Stimulated activated CD4-positive, alpha-beta T cell treated with anti-CD3 and anti-CD28 coated beads, TNF-alpha, amount 100 ng/mL, for 4 hours (primary cell): ENCODE measurements at places on chromosomes 12 and 14.

DNA sequence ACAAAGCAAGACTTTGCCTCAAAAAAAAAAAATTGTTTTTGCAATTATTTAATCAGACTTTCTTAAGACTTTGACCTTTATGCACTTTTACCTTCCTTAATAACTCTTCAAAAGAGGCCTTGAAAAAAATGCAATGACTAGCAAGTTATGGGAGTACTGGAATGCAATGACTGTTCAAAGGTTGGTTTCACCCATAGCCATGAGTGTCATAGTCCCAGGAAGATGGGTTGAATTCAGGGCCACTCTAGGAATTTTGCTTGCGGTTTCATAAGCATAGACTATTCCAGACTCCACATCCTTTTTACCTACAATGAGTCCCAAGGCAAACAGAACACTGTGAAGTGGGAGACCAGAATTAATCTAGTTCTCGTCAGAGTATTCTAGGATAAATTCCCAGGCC lies 29.4 kb upstream of the DENND5B start:
- no peak for DNase-seq

DNA sequence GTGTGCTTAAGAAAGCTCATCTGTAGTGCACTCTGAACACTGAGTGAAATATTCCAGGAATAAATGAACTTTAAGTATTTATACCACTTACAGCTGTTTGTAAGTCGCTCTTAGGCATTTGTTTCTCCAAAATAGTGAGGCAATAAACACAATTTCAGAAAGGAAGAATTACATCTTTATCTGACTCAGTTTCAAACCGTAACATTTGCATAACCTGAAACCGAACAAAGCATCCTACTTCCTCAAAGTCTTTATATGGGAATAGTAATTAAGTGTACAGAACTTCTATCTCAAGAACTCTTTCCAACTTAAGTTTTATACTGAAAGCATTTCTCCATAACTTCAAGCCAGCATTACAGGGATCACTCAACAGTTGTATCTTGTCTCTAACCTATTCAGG lies 58.4 kb downstream of the SOX5 start:
- no peak for DNase-seq

GRCh38 chr12:114749065-114749464 lies 65.1 kb upstream of the TBX3 start:
- DNase-seq: no peak

DNA sequence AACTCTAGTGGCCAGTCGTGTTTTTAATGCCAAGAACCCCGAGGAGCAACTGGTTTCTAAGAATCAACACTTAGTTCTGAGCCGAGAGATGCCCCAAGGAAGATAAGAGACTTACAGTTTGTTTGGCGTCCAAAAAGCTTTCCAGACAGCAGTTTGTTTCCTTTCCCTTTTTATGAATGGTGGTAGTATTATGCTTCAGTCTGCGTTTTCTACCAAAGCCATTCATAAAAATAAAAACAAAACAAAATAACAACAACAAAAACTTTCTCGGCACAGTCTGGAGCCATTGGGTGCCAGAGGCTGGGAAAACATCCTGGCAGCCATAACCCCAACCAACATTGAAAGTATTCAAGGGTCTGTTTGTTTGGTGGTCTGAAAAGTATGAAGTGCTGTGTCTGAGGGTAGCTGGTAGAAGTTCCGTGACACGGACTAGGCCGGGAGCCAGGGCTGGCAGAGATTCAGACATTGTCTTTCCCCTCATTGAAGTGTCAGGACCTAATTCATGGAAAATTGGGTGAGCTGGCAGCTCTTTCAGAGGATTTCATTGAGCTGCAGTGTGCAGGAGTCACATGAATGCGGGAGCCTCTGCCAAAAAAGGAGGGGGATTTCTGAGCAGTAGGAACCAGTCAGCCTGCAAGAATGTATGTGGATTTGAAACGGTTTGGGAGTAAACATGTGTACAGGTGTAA lies 124.2 kb downstream of the HMGA2 start:
- no peak for DNase-seq

DNA sequence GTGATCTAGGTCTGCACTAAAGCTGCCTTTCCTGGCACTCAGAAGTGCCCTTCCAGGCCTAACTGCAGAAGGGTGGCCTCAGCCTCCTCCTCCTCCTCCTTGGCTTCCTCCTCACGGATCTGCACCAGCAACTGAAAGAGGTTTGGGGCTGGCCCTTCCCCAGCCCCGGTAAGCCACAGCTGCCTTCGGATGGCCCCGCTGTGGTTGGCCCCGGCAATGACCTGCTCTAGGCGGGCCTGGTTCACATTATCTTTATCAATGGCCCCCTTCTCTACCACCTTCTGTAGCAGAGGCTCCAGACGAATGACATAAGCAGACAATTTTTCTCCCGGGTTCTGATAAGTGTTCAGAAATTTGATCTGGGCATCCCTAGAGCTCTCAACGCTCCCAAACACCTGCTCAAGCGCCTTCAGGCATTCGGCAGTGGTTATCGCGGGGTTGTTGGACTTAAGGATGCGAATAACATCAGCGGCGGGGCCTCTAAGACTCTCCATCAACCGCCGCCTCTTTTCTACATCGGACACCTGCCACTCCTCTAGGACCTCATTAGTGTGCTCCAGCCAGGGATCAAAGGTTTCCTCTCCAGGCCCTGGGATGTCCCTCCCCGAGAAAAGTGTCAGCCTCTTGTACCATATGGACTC lies 1.5 kb downstream of the PNMA1 start:
- DNase-seq: peak; percentile 12

- DNase-seq: no peak
These were observed 76.9 kb downstream of the DDX51 start for GRCh38 chr12:132067182-132067581.

- no peak for DNase-seq
These were observed 144.4 kb downstream of the EFCAB11 start for GRCh38 chr14:89810101-89810500.

DNA sequence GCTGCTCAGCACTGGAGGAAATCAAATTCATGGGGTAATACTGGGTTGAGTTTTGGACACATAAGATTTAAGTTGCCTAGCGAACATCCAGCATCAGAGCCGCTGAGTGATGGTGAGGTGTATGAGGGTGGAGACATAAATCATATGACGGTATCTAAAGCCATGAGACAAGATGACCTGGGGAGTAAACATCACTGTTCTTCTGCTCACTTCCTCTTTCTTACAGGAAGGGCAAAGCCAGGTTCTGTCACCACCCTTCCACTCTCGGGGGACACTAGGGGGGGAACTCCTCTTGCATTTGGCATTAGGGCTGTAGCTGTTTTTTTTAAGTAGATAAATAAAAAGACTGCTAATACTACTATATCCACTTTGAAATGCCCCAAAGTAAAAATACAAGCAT lies 24.0 kb downstream of the PRDM4 start:
- no peak for DNase-seq

DNA sequence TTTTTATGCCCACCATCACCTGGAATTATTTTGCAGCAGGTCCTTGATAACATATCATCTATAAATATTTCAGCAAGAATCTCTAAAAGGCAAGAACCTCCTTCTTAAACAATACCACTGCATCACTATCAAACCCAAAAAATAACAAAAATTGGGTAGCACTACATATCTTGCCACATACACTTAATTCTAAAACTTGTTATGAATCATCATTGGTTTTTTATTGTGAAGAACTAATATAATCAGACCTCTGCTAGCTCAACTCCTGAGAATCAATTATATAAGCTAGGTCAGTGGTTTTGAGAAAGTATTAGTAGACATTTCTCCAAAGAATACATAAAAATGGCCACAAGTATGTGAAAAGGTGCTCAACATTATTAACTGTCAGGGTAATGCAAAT lies 23.8 kb downstream of the SLC38A1 start:
- DNase-seq: no peak

- DNase-seq: no peak
These were observed 135.5 kb upstream of the FUT8 start for GRCh38 chr14:65277027-65277426.

GRCh38 chr14:68863610-68864360 lies 70.9 kb upstream of the ZFP36L1 start:
- DNase-seq: no peak

- no peak for DNase-seq
These were observed 145.1 kb downstream of the SLC25A21 start for GRCh38 chr14:37027188-37027824.

- no peak for DNase-seq
These were observed 38.3 kb downstream of the FSCB start for GRCh38 chr14:44468771-44469170.

GRCh38 chr12:3944620-3945019 lies 71.4 kb upstream of the PARP11 start:
- DNase-seq: no peak

DNA sequence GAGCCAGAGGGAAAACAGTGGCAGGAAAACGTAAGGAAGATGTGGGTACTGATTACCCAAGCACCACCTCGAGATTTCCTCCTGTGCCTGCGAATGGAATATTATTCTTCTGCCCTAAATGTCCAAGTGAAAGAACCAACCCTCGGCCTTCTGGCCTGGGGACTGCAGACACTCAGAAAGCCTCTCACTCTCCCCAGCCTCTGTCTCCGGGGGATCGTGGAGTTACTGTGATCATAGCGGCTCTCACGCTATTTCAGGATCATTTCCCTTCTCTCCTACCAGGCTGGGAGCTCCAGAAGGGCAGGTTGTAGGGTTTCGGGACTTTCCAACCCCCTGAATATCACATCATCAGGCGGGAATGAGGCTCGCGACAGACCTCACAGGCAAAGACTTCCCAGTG lies 68.9 kb downstream of the KDM2B start:
- DNase-seq: no peak

DNA sequence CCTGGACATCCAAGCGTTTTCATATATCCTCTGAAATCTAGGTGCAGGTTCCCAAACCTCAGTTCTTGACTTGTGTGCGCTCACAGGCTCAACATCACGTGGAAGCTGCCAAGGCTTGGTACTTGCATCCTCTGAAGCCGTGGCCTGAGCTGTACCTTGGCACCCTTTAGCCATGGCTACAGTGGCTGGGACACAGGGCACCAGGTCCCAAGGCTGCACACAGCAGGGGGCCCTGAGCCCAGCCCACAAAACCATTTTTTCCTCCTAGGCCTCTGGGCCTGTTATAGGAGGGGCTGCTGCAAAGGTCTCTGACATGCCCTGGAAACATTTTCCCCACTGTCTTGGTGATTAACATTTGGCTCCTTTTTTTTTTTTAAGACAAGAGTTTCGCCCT lies 11.6 kb upstream of the FAM177A1 start:
- DNase-seq: no peak

DNA sequence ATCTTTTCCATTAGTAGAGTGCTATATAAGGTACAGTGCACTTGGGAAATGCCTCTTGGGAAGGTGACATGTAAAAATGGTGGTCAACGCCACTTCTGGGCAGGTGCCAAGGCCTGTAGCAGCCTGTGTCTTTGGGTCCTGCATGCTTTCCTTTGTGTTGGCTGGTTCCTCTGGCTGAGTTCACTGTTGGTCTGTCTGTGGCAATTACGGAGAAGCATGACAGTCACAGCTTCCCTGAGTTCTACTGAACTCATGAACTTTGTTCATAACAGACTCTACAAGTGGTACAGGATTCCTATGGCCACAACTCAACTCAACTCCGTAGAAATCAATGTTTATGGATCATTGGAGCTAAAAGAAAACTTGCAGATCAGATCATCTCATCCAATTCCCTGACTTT lies 98.0 kb downstream of the CACNA1C start:
- DNase-seq: no peak

DNA sequence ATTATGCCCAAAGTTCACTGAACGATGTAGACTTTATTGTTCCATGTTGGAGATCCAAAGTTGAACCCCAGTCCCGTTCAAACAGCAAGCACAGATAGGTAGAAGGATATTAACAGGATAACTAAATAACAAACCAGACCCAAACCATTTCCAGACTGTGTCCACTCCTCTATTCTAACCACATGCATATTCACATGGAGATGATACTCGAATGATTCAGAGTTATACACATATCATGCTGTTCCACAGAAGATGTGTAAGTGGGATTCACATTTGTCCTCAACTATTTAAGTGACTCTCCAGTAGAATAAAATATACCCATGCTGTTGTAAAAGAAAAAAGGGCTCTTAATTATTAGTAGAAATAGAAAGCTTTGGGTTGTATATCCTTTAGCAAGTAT lies 185.9 kb downstream of the ITPR2 start:
- no peak for DNase-seq

DNA sequence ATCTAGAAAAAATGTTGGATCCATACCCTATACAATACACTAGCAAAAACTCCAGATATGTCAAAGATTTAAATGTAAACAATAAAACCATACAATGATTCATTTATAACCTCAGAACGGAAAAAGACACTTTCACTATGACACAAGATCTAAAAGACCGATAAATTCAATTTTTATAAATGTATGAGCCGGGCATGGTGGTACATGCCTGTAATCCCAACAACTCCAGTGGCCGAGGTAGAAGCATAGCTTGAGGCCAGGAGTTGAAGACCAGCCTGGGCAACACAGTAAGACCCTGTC lies 2.5 kb upstream of the SOS2 start:
- DNase-seq: no peak

GRCh38 chr14:22882529-22883172 lies 371 bp upstream of the REM2 start:
- DNase-seq: peak; percentile 45

GRCh38 chr12:40031965-40032364 lies 73.9 kb downstream of the SLC2A13 start:
- DNase-seq: no peak

GRCh38 chr14:75648066-75648838 lies 12.4 kb downstream of the ERG28 start:
- no peak for DNase-seq

DNA sequence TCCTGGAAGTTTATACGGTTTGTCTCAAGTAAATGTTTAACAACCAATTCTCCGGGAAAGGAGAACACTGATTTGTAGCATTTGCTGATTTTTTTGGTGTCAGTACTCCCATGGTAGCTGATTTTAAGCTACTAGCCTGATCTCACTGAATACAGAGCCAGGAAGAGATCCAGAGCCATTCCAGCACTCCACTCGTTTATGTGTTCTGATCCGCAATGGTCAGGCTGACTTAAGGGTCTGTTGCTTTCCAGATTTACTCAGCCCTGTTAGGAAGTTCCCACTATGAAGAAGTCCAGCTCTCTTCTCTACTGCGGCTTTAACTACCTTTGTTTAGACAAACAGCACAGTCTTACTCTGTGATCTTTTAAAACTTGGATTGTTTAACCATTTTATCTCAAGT lies 38.0 kb upstream of the NID2 start:
- DNase-seq: no peak

DNA sequence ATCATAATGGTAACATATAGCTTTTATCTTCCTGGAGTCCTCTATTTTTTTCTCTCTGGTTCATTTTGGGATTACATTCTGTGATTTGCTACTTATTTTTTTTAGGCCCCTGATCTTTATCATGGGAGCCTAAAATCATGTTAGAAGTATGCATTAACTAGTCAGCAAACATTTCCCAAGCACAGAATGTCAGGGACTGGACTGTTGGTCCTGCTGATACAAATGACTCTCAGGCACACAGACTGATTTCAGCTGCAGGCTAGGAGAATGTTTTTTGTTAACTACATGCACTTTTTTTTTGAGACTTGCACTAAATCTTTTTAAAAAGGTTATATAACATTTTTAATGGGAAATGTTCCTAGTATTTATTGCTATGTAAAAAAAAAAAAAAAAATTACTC lies 131.1 kb downstream of the ACSS3 start:
- DNase-seq: no peak
